ENCODE measurements at places on chromosomes 3 and 15.

GRCh38 chr3:160893207-160893606, 137.2 kb downstream of the PPM1L start:
- DNase-seq = no peak

DNA sequence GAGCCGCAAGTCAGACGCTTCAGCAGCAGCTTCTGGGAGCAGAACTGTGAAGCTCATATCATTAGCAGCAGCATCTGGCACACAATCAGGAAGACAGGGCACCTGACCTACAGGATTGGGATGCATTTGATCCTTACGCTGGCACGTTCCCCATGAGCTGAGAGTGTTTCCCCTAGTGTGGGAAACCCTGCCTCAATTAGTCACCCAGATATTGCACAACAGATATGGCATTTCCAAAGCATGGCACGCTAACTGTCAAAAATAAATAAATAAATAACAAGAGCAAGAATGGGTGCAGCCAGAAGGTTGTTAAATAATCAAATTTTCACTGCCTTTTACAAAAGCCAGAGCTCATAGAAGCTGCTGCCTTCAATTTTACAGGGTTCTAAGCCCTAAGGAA, 189.6 kb upstream of the THBS1 start:
- DNase-seq = no peak

- DNase-seq = peak; percentile 3
Observed at GRCh38 chr3:120742849-120743365, 363 bp downstream of the GTF2E1 start.

- no peak for DNase-seq
Observed at GRCh38 chr3:192246847-192247559, 480.3 kb downstream of the FGF12 start.

- DNase-seq = no peak
Observed at GRCh38 chr3:101988596-101988995, 139.3 kb downstream of the NFKBIZ start.

GRCh38 chr3:55292360-55292759, 194.7 kb downstream of the WNT5A start:
- no peak for DNase-seq

GRCh38 chr3:130456540-130456939, 60.4 kb upstream of the COL6A6 start:
- no peak for DNase-seq

DNA sequence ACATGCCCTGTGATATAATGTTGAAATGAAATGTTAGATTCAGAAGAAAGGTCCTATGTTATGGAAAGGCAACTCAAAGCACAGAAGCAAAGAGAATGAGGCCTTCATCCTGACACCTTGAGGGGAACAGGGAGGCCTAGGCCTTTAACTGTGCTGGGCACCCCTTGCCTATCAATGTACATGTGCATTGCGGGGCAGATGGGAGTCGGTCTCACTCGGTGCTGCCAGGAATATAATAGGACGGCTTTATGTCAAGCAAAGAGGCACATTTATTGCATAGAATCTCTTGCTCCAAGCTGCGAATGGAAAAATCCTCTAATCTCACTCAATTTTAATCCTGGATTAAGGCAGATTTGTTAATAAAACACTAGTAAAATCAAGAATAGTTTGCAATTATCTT, 301.0 kb upstream of the SOX14 start:
- no peak for DNase-seq

- DNase-seq = no peak
Observed at GRCh38 chr15:101810456-101810855, 1.5 kb upstream of the OR4F15 start.

GRCh38 chr15:48391950-48392349, 60.7 kb downstream of the DUT start:
- DNase-seq = no peak

- DNase-seq = no peak
Observed at GRCh38 chr3:131260525-131260924, 121.0 kb upstream of the NUDT16 start.

All from stimulated activated CD8-positive, alpha-beta memory T cell treated with anti-CD3 and anti-CD28 coated beads, Interleukin-4, amount 100 ng/mL, for 1 hour (primary cell).